Stimulated activated CD4-positive, alpha-beta T cell treated with anti-CD3 and anti-CD28 coated beads, Interleukin-4, amount 100 ng/mL, for 48 hours (primary cell): ENCODE measurements at places on chromosomes 16 and 17.

DNA sequence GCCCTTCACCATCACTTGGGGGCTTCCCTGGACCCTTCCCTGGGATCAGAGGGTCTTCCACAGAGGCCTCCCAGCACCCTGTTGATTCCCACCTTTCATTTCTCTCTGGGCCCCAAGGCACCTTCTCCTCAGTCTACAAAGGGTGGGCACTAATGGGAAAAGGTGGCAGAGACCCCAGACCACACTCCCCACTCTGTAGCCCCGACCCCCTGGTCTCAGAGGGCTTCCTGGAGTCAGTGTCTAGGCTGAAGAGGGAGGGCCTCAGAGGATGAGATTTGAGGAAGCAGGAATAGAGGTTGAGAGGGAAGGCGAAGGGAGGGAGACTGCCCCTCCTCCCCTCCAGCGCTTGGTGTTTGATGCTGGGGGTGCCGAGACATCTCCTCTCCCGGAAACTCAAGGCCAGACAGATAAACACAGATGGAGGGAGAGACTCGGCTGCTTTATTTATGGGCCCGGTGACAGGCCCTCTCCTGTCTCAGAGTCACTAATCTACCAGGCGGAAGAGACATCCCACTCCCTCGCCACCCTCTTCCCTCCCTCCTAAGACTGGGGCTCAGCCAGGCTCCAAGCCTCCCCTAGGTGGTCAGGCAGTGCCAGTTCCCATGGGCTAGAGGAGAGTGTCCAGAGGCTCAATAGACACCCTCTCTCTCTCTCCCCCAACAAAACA, 18.5 kb upstream of the SP2 start:
- no peak for DNase-seq

DNA sequence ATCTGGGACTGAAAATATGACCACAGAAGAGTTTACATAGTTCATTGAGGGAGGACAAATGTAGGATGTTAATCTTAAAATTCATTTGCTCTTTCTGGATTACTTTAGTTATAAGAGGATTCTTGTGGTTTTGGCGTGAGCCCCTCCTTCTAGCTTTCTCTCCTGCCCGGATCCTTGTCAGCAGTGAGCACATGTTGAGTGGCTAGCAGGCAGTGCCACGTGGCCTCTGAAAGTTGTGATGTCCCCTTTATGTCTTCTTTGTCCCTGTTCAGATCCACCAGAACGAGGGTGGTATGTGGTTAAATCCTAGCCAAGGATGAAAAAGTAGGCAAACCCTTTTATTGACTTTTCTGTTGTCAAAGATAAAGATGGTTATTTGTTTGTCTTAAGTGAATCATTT, 83.8 kb downstream of the GNAO1 start:
- DNase-seq: no peak

DNA sequence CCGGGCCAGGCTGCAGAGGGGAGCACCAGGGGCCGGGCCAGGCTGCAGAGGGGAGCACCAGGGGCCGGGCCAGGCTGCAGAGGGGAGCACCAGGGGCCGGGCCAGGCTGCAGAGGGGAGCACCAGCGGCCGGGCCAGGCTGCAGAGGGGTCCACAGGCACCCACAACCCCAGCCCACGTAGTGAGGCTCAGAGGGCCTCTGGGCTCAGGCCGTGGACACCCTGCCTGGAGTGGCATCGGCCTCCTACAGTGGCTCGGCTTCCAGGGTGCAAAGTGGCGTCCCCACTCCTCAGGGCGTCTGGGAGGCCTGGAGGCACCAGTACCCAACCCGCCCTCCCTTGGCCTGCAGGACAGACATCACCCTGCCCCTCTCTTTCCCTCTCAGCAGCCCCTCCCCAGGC, 9.6 kb downstream of the DOC2B start:
- DNase-seq: no peak

DNA sequence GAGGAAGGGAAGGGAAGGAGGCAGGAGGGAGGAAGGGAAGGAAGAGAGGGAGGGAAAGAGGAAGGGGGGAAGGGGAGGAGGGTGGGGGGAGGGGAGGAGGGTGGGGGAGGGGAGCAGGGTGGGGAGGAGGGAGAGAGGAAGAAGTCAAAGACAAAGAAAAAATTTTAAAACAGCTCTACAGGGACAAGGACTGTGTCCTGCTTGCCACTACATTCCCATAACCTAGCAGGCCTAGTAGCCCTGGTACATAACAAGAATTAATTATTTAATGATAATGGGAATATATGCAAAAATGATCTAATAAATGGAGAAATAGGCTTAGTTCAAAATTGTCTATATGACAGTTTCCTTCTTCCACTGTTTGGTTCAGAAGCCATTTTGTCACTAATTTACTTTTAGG, 47.6 kb upstream of the NOG start:
- DNase-seq: no peak

DNA sequence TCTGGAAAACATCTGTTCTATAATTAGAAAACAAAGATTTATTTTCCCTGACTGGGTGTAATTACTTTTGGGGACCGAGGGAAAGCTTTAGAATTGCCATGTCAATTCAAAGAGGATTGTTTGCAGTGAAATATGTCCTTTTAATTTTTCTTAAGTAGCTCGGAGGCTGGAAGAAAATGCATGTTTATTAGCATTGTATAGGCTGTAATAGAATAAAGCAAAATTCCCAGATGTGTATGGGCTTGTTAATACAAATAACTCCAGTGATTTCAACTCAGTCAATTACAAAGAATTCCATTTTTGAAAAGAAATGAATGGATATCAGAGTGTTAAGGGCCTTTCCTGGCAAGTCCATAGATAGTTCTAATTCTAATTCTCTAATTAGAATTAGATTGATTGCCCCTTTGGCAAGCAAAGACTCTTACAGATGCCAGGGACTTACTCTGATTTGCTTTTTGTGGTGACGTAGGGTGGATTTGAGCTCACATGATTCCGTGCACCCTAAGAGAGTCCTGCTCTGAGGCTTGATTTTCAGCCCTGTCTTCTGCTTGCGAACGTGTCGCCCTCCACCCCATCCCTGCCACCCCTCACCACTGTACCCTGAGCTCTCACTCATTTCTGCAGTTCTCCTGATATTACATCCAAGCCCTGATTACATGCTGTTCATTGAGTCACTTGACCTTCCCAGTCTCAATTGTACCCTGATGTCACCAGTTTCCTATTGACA, 70.0 kb upstream of the FAM20A start:
- DNase-seq: no peak

- no peak for DNase-seq
These were observed 3.7 kb upstream of the PGS1 start for GRCh38 chr17:78374631-78375274.

GRCh38 chr16:11613381-11614303, 26.9 kb upstream of the LITAF start:
- DNase-seq: no peak

DNA sequence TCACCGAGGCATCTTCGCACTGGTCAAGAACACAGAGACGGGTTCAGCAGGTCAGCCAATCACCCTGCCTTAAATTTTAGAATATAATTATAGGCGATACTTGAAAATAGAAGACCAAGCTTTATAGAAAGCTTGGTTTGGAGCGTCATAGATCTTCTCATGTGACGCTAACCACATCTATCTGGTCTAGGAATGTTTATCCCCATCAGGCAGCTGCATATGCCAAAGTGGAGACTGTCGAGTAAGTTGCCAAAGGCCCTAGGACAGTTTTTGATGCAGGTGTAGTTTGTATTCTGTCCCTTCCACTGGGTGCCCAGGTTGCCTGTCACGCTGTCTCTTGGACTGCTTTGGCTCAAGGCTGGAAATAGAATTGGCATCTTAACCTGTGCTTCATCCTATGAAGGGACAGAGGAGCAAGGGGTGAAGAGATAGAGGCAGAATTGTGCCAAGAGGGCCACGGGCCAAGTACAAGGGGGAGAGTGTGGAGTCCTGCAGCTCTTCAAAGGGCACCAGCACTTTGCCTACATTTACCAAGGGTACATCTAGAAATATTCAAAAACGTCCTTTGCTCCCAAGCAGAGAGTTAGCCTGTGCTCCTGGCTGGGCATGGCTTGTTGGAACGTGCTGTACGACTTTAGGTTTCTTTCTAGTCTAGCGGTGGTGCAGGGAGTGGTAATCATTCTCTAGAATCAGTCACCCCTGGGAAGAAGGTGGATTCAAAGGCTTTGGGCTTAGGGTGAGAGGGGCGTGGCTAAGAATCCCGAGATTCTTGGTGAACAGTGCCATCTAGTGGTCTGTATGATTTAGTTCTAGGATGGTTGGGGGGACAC, 5.3 kb upstream of the WIPI1 start:
- DNase-seq: peak; percentile 46

DNA sequence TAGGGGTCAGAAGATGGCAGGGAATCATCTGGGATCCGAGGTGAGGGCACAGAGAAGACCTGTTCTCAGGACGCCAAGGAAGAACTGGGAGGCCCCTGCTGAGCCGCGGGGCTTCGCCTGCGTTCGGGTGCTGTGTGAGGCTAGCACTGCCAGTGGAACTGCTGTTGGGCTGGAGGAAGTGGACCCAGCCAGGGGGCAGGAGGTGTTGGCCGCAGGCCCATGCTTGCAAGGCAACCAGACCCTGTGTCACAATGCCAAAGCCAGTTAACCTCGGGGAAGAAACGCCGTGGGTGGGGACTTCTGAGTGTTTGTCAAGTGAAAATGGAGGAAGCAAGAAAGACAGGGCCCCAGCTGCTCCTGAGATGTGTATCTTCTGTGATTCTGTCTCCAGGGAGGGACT, 185.5 kb downstream of the LGALS9B start:
- no peak for DNase-seq
